ENCODE measurements at places on chromosomes 11 and 22.
A peak's percentile ranks its signal among the peaks of the same experiment; 100 is the strongest.

DNA sequence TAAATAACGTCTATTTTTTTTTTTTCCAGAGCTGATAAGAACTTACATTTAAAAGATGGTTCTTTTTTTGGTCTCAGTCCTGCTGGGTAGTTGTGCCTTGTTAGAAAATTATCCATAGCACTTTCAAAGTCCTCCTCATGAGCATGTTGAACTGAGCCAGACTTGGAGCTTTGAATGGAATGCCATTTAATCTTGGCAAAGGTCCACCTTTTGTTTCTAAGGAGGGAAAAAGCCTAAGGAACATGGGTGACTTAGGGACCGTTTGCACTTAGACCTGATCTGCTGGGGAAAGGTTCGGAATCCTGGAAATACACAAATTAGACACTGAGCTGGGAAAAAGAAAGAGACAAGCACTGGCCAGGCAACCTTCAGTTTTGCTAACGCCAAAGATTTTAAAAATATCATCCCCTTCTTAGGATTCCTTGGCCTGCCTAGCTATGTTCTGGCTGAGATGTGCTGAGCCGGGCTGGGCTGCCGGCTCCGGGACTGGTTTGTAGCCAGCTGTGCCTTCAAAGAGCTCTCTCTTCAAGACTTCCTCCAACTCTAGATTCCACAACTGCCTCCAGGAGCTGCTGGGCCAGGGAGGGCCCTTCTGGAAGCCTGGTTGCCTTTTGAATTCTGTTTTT is 67.4 kb downstream of the ENDOD1 start:
- DNase-seq = no peak

- DNase-seq = no peak
Observed at GRCh38 chr11:10499452-10499851, 41.5 kb downstream of the RNF141 start.

DNA sequence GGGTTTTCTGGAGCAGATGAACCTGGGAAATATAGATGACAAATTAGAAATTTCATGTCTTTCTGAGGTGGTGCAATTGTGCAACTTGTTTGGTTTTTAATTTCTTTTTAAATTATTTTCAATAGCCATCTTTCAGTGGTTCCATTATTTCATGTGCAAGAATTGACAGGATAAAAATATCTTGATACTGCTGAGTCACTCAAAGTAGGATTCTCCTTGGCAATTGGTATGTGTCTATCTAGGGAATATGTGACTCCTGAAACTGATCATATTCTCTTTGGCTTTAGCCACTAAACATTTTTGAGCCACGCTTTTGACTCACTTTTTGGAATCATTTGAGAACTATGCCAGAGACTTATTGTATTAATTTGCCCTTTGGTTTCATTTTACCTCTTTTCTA is 331.5 kb downstream of the KCNA4 start:
- DNase-seq = no peak

DNA sequence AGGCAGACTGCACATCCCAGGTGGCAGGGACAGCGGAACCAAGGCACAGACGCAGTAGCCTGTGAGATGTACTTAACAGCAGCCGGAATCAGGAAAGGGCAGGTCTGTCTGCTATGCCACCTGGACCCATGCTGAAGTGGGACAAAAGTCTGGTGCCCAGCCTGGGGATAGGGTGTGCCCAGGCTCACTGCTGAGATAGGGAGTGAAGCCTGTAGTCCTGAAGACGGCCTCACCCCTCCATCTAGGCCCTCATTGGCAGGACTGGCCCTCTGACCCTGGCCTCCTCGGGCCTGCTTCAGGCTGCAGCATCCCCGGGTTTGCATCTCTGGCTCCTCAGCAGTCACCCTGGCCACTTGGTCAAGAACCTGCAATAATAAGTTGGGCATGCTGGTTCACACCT is 32.4 kb upstream of the TSKU start:
- DNase-seq = no peak

GRCh38 chr11:120681434-120682331 is 170.1 kb downstream of the GRIK4 start:
- no peak for DNase-seq

- peak; percentile 91 for DNase-seq
Observed at GRCh38 chr11:67382276-67383136, 9.1 kb upstream of the CLCF1 start.

- DNase-seq = no peak
Observed at GRCh38 chr22:25663654-25664053, 78.3 kb upstream of the MYO18B start.

GRCh38 chr11:65525546-65526480 is 930 bp downstream of the SCYL1 start:
- no peak for DNase-seq

DNA sequence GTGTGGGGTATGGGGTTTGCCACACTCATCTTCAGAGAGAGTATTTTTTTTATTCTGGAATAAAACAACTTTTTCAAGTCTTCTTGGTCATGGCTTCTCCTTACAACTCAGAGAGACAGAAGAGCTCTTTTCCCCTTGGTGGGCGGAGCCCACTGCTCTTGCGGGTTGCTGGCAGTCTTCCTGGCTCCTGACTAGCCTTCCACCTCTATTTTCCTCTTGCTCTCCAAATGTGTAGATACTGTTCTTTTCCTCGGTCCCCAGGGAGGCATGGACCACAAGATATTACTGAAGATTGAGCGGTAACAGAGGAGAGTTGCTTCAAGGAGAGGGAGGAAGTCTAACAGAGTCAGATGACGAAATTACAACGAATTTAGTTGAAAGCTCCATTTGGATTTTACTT is 210.6 kb downstream of the NTM start:
- no peak for DNase-seq
